ENCODE measurements at places on chromosomes 13 and 19.

DNA sequence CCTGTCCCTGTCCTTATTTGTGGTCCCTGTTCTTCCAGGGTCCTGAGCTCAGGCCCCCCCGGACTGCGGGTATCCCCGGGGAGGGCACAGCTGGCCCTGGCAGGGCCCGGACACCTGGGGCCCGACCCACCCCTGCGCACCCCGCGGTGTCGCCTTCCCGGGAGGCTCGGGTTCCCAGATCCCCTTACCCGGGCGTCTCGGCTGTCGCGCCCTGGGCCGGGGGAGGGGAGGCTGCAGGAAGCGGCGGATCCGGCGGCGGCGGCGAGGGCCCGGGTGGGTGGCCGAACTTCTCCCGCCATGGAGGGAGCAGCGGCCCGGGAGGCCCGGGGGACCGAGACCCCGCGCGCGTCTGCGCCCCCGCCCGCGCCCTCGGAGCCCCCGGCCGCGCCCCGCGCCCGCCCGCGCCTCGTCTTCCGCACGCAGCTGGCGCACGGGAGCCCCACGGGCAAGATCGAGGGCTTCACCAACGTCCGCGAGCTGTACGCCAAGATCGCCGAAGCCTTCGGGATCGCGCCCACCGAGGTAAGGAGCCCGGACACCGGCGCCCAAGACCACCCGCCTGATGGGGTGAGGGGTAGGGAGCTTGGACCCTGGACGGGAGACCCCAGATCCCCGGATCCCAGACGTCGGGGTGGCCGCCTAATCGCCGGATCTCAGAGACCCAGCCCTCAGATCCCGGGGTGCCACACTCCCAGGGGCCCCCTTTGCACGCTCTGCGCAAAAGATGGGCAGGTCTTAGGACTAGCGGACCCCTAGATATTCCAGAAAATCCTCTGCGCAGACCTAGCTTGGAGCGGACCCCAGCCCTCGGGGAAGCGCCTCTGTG lies at the start of gene GIPC3:
GIPC3 (plus strand) TSS at position 178 of the 826 bp plus-strand sequence; CDS start at position 298, 120 bp downstream.
- DNase-seq, result no peak

DNA sequence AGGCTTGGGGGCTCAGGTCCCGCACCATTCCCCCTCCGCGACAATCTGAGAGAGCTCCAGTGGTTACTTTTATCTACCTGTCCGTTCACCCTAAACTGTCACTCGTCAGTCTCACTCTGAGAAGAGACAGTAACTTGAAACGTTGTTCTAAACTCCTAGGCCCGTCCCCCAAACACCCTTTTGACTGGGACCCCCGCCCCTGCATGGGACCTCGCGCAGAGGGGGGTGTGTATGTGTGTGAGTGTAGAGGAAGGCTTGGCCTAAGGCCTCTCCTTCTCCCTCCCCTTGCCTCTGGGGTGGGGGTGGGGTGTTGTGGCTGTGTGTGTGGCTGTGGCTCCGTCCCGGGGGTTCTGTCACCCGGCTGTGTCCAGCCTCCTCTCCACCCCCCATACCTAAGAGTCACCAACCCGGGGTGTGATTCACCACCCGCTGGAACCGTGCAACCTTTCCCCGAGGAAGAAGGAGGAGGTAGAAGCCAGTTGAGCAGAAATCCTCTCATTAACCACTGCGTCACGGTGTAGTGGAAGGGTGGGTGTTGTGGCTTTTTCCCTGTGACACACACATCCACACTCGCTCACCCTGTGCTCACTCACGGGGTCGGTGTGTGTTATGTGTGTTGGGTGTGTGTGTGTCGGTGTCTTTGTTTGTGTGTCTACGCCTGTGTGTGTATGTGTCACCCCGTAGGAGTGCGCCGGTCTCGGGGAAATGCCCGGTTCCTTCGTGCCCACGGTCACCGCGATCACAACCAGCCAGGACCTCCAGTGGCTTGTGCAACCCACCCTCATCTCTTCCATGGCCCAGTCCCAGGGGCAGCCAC lies 2.4 kb downstream of the FOSB start:
- DNase-seq, result peak; percentile 81

DNA sequence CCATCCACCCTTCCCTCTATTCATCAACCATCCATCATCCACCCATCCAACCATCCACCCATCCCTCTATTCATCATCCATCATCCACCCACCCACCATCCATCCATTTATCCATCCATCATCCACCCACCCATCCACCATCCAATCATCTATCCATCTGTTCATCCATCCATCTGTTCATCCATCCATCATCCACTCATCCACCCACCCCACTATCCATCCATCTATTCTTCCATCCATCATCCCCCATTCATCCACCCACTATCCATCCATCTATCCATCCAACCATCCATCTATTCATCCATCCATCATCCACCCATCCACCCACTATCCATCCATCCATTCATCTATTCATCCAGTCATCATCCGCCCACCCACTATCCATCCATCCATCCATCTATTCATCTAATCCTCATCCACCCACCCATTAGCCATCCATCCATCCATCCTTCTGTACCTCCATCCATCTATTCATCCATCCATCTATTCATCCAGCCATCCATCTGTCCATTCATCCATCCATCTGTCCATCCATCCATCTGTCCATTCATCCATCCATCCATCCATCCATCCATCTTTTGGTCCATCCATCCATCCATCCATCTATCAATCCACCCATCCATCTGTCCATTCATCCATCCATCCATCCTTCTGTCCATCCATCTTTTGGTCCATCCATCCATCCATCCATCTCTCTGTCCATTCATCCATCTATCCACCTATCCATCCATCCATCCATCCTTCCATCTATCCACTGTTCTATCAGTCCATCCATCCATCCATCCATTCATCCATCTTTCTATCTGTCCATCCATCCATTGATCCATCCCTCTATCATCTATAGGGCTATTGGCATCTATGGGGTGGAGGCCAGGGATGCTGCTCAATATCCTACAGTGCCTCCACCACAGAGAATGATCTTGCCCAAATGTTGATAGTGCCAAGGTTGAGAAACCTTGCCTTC lies 47.5 kb downstream of the CPAMD8 start:
- DNase-seq, result no peak

DNA sequence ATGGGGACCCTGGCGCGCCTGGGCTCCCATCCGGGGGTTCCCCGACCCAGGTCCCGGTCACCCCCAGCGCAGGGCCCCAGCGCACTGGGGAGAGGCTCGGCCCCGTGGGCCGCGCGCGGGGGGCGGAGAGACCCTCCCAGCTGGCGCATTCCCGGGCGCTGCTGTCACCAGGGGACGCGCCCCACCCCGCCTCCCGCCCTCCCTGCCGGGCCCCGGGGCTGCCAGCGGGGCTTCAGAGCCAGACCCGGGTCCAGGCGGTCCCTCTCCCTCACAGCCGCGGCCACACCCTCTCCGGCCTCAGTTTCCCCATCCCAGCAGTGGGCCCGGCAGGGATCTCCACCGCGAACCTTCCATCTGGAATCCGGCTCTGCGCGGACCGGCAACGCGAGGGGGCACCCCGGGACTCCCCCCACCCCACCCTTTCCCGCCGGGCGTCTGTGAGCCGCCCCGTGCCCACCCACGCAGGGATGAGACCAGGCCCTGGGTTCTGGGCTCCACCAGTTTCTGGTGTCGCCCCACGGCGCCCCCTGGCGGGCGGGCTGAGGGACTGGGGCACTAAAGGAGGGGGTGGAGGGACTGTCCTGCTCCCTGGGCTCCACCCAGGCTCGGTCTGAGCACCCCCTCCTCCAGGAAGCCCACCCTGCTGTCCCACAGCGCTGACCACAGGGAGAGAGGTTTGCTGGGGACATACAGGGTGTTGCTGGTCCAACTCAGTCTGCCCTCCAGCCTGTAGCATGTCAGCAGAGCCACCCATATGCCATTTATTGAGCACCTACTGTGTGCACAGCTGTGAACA lies 878 bp upstream of the ADAMTSL5 start:
- peak; percentile 70 for DNase-seq

DNA sequence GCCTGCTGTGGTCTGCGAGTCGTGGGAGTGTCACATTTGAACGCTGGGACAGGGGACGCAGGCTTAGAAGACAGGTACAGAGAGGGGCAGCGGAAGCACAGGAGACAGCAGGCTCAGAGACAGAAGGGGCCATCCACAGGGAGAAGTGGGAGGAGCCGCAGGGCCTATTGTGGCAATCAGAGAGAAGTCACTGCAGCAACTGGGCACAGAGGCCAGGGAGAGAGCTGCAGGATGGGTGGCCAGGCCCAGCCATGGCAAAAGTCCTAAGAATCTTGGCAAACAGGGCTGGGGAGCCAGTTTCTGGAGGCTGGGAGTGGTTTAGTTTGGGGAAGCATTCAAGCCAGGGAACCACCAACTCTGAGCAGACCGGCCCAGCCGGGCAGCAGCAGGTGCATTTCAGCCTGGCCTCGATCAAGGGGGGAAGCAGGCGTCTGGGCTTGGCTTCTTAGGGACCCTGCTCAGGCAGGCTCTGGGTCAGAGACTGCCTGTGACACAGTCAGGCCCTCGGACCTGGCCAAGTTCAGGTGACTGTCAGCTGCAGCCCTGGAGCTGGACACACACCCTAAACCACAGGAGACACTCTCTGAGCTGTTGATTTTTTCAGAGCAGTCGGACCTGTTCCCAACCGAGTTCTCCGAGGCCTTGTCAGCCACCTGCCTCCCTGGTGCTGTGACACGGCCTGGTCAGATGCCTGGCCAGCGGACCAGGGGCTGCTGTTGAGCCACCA lies 11.8 kb downstream of the SH3GL1 start:
- DNase-seq, result no peak

DNA sequence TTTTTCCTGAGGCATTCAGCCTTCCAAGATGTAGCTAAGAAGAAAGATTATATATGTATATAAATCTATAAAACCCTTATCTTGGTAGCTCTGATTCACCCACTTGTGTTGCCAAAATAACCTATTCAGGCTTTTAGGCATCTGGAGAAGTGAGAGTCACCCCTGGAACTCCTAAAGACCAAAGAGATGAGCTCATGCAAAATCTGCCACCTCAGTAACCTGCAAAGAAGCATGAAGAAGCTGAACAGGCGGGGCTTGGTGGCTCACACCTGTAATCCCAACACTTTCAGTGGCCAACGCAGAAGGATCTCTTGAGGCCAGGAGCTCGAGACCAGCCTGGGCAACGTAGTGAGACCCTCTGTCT lies 393.7 kb downstream of the FOXO1 start:
- DNase-seq, result no peak

GRCh38 chr13:111116856-111117255 lies 1.7 kb downstream of the ARHGEF7 start:
- no peak for DNase-seq

GRCh38 chr13:66208589-66208988 lies 1021.5 kb downstream of the PCDH9 start:
- DNase-seq, result no peak

GRCh38 chr19:47497821-47498520 lies 14.0 kb upstream of the KPTN start:
- DNase-seq, result no peak

GRCh38 chr19:28864577-28865042 lies 348.3 kb downstream of the UQCRFS1 start:
- DNase-seq, result no peak

DNA sequence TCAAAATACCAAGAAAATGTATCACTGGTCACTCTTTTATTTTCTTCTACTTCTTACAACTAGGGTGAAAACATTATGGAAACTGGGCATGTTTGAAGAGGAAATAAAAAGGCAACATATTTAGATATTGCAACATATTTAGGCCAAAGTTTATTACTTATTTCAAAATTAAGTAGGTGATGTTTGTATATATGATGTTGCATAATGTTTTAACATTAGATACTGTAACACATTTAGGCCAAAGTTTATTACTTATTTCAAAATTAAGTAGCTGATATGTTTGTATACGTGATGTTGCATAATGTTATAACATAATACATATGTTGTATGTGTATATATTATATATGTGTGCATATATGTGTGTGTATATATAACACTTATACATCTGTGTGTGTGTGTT lies 451.3 kb downstream of the LIG4 start:
- no peak for DNase-seq

DNA sequence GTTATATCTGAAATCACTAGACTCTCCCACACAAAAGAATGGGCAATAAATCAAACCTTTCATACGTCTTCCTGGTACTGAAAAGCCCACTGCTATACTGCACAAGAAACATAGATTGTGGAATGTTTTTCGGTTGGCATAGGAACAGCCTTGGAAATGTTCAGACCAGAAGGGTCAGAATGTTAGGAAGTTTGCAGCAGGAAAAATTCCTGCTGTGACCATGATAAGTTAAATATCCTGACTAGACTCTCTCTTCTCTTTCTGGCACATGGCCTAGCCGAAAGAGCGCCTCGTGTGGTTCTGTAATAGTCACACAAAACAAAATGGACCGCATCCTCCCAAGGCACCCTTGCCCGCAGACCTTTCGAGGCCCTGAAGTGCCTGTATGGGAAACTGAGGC lies 427.2 kb downstream of the COG6 start:
- no peak for DNase-seq

GRCh38 chr13:44230736-44231135 lies 142.9 kb upstream of the SERP2 start:
- no peak for DNase-seq

- no peak for DNase-seq
These were observed 99.6 kb upstream of the MCF2L start for GRCh38 chr13:112869202-112870050.

DNA sequence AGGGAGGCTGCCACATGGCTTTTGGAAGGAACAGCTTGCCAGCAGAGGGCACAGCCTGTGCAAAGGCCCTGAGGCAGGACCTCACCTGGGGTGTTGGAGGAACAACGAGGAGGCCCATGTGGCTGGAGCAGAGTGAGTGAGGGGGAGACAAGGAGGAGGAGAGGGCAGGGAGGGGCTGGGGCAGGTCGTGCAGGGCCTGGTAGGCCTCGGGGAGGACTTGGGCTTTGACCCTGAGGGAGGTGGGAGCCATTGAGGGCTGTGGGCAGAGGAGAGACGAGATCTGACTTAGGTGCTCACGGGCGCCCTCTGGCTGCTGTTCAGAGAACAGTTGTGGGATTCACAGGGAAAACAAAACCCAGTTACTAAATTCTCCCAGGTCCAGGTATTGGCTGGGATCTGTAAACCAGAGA lies 25.2 kb downstream of the ZNRF4 start:
- peak; percentile 8 for DNase-seq

- DNase-seq, result no peak
These were observed 189.1 kb upstream of the UBL3 start for GRCh38 chr13:30039511-30039911.

GRCh38 chr19:10292206-10292788 lies 2.5 kb downstream of the ICAM5 start:
- peak; percentile 78 for DNase-seq
